ENCODE measurements at places on chromosomes 6 and 20.

DNA sequence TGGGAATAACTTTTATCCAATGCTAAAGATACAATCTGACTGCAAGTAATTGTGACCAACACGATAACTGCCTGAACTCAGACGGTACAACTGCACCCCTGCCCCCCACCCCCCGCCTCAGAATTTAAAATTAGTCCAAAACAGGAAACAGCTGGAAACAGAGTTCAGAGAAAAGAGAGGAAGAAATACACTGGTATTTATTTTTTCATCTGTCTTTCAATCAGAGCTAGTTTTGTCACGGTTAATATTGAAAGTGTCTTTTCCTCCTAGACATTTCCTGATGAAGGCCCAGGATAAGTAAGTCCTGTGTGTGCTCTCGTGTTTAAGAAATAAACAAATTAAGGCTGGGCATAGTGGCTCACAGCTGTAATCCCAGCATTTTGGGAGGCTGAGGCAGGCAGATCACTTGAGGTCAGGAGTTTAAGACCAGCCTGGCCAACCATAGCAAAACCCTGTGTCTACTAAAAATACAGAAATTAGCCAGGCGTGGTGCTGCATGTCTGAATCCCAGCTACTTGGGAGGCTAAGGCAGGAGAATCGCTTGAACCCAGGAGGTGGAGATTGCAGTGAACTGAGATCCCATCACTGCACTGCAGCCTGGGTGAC is 21.5 kb downstream of the ACSS1 start:
- no peak for DNase-seq

- DNase-seq: no peak
Measured at GRCh38 chr6:64270083-64270482, 634.5 kb downstream of the PHF3 start.

- no peak for DNase-seq
Measured at GRCh38 chr20:20992686-20993360, 113.3 kb downstream of the LINC00237 start.

GRCh38 chr6:8383584-8383983 is 51.8 kb downstream of the SLC35B3 start:
- no peak for DNase-seq

- DNase-seq: no peak
Measured at GRCh38 chr20:3839328-3839727, 7.3 kb upstream of the MAVS start.

- no peak for DNase-seq
Measured at GRCh38 chr6:72381076-72381475, 240.8 kb upstream of the KCNQ5 start.

GRCh38 chr6:146154197-146154596 is 125.3 kb downstream of the GRM1 start:
- no peak for DNase-seq

Measured in fibroblast of villous mesenchyme (primary cell).